Adrenal gland (tissue), 19 donors: ENCODE measurements at places on chromosomes 12 and 14. TPM values are rescaled to one million over a fixed set of nuclear protein-coding genes. Genes with fewer than 3 reads are reported as not detected.

PPM1A gene
- polyA plus RNA-seq, result 23.4 TPM

DNA sequence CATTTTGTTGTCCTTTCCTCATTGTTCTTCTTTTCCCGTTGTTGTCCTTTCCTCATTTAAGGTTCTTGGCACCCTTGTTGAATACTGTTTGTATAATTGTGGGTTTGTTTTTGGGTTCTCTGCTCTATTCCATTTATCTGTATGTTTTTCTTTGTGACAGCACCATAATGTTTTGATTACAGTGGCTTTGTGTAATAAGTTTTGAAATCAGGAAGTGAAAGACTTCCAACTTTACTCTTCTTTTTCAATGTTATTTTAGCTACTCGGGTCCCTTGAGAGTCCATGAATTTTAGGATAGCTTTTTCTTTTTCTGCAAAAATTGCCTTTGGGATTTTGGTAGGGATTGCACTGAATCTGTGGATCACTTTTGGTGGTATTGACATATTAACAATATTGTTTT, 28.1 kb downstream of the ETNK1 start:
- H3K4me3 ChIP-seq, result no peak overlapping the region
- H3K4me1 ChIP-seq, result no peaks in the 10 kb centered on the region
- no peaks in the 10 kb centered on the region for H3K36me3 ChIP-seq
- H3K27me3 ChIP-seq, result no peaks in the 10 kb centered on the region

DNA sequence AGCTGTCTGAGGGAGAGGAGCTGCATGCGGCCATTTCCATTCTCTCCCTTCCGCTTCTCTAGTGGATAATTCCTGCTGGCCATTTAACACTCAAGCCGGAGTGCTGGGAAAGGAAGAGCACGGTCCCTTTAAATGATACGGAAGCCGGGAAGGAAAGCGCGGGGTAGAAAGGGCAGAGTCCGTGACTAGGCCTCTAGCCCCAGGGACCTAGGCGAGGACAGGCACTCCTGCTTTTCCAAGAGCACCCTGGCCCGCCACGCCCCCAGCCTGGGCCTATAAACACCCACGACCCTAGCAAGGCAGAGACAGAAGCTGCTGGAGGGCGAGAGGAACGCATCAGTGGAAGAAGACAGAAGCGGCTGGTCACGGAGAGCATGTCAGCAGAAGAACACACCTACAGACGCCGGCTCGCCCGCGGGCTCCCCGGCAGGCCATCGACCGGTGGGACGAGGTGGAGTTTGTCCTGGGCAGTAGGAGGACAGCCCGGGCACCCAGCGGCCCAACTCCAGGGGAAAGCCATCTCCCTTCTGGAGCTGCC, 1206.6 kb upstream of the TMEM132C start:
- H3K4me1 ChIP-seq, result no peaks in the 10 kb centered on the region
- no peak overlapping the region for H3K27ac ChIP-seq
- no peak for DNase-seq
- H3K4me3 ChIP-seq, result no peak overlapping the region
- no peaks in the 10 kb centered on the region for H3K27me3 ChIP-seq

PCED1B gene
- polyA plus RNA-seq, result 31.5 TPM

DNA sequence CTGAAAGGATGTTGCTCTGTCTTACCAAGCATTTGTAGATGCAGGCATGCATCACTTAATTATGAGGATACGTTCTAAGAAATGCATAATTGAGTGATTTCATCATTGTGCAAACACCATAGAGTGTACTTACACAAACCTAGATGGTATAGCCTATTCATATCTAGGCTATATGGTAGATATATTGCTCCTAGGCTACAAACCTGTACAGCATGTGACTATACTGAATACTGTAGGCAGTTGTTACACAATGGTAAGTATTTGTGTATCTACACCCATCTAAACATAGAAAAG, 75.9 kb downstream of the IFT81 start:
- H3K36me3 ChIP-seq, result no peaks in the 10 kb centered on the region
- no peak overlapping the region for H3K4me3 ChIP-seq
- no peaks in the 10 kb centered on the region for H3K27me3 ChIP-seq
- H3K27ac ChIP-seq, result no peak overlapping the region
- DNase-seq, result no peak

DNA sequence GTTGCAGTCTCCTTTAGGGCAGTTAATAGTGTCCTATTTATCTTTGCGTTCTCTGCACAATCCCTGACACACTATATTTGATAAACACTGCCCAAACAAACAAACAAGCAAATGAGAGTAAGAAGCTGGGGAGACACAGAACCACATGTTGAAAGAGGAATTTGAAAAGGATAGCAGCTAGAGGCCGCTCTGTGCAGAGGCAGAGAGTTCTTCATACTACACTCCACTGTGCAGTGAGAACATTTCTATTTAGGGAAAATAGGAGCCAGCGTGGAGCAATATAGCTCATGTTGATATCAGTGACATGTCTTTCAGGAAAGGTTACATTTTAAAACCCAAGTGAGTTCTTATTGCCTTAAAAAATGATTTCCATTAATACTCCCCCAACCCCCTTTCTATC, 140.3 kb upstream of the SEL1L start:
- no peak for DNase-seq
- H3K4me1 ChIP-seq, result no peaks in the 10 kb centered on the region
- no peaks in the 10 kb centered on the region for H3K27me3 ChIP-seq
- H3K36me3 ChIP-seq, result no peaks in the 10 kb centered on the region
- H3K4me3 ChIP-seq, result no peak overlapping the region

CPSF6 gene
- polyA plus RNA-seq, result 32.3 TPM
